Stimulated activated CD8-positive, alpha-beta memory T cell treated with anti-CD3 and anti-CD28 coated beads, Interleukin-7, amount 100 ng/mL, for 1 hour (primary cell): ENCODE measurements at places on chromosomes 11 and 22.

DNA sequence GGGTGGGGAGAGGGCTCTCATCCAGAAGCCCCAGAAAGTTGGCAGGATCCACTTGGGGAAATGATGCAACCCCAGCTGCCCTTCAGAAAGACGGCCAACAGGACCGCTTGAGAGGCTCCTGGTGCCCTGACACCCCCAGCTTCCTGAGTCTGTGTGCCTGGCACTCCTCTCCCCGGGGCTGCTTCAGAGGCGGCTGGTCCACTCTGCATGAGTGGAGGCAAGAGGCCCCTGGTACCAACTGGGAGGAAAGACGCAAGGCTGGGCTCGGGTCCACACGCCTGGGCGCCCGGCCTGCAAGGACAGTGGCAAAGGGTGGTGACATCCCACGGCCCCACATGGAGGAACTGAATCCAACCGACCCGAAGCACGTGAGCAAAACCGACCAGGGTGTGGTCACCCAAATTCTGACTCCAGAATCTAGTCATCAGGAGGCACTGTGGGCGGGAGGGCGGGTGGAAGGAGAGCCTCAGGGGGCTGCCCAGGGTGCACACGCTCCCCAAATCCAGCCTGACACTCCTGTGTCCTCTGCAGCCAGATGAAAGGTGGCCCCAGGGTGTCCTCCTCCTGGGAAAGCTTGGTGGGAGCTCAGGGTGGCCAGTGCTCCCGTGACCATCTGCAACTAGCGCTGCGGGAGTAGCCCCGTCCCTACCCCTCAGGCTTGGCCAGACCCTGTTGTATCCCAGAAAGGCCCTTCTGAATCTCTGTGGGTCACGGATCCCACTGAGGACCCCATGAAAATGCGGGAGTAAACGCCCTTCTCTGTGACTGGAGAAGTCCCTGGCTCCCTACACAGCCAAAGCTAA lies 3.7 kb downstream of the RNH1 start:
- no peak for DNase-seq

GRCh38 chr22:27512283-27512761 lies 289.2 kb downstream of the MN1 start:
- DNase-seq = no peak

DNA sequence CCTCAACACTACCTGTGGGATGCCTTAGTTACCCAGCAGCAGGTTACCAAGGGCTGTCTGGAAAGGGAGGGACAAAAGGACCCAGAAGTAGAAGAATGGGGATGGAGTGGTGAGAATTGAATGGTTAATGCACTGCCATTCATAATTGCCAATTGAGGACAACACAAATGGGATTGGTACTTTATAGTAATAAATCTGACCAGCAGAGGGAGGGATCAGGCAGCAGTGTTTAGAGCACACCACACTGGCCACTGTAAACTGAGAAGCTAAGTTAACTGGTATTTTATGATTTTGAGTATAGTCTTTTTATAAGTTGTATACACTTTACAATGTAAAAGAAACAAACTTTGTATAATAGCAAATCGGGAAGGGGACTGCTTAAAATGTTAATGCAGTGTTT lies 10.7 kb downstream of the TBRG1 start:
- no peak for DNase-seq

DNA sequence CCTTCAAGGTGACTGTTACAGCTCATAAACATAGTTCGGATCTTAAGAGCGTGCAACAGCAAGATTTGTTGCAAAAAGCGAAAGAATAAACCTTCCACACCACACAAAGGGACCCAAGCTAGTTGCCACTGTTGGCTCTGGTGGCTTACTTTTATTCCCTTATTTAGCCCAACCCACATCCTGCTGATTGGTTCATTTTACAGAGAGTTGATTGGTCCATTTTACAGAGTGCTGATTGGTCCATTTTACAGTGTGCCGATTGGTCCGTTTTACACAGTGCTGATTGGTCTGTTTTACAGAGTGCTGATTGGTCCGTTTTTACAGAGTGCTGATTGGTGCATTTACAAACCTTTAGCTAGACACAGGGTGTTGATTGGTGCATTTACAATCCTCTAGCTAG lies 776.9 kb upstream of the CNTN5 start:
- DNase-seq = no peak

- no peak for DNase-seq
These were observed 43.6 kb downstream of the ARFGAP3 start for GRCh38 chr22:42813501-42813900.

DNA sequence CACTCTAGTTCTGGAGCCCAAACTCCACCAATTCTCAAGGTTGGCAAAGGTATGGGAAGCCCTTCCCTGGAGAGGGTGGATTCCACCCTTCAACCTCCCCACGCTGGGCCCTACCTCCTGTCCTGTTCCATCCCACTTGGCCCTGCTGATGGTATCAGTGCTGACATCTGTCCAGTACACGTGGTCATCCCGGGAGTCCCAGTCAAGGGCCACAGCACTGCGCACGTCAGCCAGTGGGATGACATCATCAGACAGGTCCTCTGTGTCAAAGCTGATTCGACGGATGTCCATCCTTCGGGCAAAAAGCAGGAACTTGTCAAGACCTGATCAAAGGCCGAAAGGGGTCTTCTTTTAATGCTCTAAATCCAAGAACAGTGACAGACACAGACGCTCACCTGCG lies 32.1 kb downstream of the LRP4 start:
- DNase-seq = no peak

DNA sequence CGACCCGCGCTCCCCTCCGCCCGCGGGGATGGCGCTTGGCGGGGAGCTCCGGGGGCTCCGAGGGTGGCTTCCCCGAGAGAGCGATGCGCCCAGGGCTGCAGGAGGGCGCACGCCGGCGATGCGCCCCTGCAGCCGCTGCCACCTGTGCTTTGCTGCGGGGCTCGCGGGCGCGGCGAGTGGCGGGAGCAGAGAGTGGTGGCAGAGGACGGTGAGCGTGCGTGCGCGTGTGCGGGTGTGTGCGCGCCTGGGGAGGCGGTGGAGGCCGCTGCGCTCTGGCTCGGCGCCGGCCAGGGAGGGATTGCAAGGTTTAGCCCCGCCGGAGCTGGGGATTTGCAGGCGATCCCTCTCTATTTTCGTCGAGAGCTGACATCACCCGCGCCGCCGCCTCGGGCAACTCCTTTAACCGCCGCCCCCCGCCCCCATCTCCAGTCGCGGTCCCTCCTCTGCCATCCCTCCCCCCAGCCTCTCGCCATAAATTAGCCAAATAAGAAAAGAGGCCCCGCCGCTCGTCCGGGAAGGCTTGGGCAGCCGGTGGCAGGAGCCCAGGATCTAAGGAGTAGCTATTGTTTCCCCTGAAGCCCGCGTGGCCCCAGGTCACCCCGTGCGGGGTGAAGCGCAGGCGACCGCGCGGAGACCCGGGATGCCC lies at the start of gene SLC1A2:
Gene SLC1A2 (minus strand): TSS at position 375 of the 646 bp plus-strand sequence. CDS start 592 bp downstream, outside the sequence.
- no peak for DNase-seq

- no peak for DNase-seq
These were observed 800.9 kb upstream of the TENM4 start for GRCh38 chr11:80241766-80242165.

DNA sequence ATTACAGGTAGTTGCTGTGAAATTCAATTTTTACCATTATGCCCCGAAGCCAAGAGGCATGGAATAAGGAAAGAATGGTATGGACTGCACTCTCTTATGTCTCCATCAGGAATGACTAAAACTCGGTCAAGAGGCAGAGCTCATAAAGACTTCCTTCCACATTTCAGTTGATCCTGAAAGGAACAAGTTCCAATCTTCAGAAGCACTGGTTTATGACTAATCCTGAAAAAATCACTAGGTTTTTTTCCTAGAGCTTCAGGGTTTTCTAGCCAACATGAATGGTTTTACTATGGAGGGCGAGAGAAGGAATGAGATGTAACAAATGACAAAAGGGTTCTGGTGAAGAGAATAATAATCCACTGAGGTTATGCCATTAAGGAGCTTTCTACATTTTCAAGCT lies 832.2 kb downstream of the NTM start:
- DNase-seq = no peak

- no peak for DNase-seq
These were observed 33.2 kb downstream of the ADORA2A start for GRCh38 chr22:24460418-24461089.

- DNase-seq = no peak
These were observed 3.3 kb upstream of the GCAT start for GRCh38 chr22:37804352-37804880.

GRCh38 chr11:380491-380890 lies 11.2 kb downstream of the B4GALNT4 start:
- DNase-seq = no peak

DNA sequence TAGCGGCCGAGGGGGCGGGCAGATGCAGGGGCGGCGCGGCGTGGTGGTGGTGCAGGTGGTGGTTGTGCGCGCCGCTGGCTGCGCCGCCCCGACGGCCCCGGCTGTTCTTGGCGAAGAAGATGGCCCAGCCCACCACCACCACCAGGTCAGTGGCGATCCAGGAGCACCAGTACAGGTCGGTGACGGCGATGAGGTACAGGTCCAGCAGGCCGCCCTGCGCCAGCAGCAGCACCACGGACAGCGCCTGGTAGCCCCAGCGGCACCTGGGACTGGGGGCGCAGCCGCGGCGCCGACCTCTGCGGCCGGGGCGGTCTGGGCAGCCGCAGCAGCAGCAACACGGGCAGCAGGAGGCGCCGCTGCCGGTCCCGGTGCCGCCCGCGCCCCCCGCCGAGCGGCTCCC lies 879 bp downstream of the TMEM121B start:
- DNase-seq = no peak

DNA sequence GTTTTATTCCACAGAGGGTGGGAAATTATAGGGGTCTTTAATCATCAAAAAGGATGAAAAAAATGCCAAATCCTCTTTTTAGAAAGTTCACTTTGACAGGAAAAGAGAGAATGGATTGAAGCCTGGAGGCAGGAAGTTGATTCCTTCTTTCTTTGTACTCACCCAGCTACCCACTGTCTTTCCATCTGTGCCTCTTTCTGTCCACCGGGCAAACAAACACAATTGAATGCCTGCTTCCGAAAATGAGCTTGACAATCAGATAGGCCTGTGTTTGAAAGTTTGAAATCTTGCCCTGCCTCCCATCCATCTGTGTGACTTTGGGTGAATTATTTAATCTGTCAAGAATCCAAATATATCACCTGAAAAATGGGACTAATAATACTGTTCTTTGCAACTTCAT lies 81.1 kb downstream of the SCN3B start:
- no peak for DNase-seq

- DNase-seq = no peak
These were observed 1.6 kb downstream of the EFEMP2 start for GRCh38 chr11:65870706-65871681.

DNA sequence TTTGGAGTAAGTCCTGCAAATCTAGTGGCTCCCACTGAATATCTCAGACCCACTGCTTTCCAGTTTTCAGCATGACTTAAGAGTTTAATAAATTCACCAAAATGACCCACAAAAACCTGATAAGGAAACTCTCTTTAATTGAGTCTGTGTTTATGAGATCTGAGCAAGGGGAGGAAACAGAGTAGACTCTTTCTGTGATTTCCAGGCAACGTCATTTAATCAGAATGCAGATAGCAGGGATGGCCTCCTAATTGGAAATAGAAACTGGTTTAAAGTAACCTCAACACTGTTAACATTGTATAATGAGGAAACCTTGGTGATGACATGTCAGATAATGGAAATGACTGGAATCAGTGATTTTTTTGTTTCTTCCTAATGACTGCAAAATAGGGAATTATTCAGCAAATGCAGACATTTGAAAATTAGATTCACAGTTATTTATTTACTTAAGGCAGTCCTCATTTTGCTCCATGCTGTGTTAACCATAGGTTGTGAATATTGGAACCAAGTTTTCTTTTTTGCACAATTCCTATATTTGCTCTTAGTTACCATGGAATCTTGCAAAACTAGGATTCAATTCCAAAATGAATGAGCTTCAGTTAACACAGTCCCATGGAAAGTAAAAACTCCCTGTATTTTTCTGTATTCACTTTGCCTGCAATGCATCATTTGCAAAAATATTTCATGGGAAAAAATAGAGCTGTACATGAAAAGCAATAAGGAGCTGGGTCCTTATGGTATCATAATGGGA lies 1324.5 kb downstream of the LRRC4C start:
- DNase-seq = no peak

DNA sequence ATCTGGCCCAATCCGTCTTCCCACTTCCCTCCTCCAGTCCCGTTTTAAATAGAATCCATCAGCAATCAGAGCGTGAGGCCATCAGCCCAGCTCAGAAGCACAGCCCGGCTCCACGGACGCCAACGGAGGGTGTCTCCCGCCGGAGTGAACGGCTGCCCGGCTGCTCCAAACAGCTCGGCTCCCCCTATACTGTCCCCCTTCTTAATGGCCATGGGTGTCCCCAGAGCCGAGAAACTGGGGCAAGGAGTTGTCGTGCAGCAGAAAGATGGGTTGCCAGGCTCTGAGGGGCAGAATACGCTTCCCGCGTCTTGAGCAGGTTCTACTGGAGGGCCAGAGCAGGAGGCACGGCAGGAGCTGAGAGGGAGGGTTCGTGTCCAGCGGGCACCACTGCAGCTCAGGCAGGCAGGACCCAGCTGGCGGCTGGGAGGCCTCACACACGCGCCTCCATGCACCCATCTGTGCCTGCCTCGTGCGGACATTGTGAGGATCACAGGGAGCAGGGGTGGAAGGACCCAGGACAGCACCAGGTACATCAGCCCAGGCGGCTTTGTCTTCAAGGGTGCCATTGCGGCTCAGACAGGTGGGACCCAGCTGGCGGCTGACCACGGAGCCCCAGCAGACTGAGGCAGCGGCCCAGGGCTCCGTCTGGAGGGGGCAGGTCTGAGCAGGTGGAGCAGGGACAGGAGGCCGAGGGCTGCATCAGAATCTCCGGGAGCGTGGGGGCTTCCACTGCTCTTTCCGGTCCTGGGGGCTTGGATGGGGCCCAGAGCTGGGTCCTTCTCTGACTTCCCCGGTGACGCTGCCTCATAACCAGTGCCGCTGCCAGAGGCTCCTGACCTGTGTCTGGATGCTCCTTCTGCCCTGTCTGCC lies 882.7 kb downstream of the BRD1 start:
- DNase-seq = no peak

- no peak for DNase-seq
These were observed 22.3 kb upstream of the OR5B21 start for GRCh38 chr11:58530236-58530635.

DNA sequence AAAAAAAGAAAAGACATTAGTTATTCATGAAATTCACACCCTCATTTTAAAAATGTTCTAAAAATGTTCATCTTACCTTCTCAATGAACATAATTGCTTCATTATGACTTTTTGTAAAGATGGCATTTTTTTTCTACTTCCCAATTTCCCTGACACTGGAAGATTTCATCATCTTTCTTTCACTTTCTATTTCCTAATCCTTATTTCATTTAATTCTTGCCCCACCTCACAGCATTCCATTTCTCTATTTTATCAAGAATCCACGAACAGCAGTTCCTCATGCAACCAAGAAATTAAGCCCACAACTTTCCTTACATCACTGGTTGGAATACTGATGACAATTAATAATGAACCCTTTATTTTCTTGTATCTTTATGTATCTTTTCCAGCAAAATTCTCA lies 1.9 kb downstream of the PATL1 start:
- DNase-seq = no peak

- DNase-seq = no peak
These were observed 409 bp upstream of the TMEM134 start for GRCh38 chr11:67469508-67469811.

DNA sequence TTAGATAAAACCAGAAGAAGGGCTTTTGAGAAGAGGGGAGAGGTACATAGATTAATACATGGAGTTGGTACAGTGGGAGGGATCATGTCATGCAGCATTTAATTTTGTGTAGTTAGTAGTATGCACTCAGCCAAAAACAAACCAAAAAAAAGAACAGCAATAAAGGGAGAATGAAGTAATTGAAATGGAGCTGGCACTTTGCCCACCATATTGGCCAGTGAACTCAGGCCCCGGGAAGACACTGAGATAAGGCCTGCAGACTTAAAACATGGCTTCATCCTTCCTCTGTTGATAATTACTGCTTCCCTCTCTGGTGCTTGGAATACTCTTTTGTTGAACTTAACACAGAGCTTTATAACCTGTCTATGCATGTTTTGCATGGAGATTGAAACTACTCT lies 3.1 kb downstream of the PANX1 start:
- DNase-seq = no peak
